ENCODE measurements at places on chromosomes 3 and 15. TPM values are rescaled to one million over a fixed set of nuclear protein-coding genes. Genes with fewer than 3 reads are reported as not detected.
A peak's percentile ranks its signal among the peaks of the same experiment; 100 is the strongest.

- no peak for DNase-seq
Observed at GRCh38 chr15:80464951-80465625, 60.9 kb downstream of the ARNT2 start.

GRCh38 chr3:100002599-100003350, 111.5 kb downstream of the FILIP1L start:
- no peak for DNase-seq

The CACNA1D gene
- total RNA-seq, result not detected

DNA sequence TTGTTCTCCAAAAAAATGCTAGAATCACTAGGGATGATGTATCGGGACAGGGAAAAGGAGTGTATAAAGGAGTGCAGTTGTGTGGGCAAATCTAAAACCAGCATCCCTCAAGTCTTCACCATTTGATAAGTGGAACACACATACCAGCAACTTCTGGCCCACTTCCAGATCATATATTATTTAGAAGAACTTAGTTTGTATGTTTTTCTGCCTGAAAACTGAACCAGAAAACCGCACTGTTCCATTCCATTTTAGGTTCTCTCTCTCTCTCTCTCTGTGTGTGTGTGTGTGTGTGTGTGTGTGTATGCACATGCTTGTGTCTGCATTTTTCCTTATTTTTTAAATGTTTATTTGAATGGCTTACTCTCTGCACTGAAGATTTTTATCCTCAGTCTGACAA, 93.5 kb downstream of the SERPINI1 start:
- DNase-seq, result peak; percentile 54

The FBXL22 gene
- total RNA-seq, result 2.5 TPM

The ZNF80 gene
- 0.42 TPM for total RNA-seq

DNA sequence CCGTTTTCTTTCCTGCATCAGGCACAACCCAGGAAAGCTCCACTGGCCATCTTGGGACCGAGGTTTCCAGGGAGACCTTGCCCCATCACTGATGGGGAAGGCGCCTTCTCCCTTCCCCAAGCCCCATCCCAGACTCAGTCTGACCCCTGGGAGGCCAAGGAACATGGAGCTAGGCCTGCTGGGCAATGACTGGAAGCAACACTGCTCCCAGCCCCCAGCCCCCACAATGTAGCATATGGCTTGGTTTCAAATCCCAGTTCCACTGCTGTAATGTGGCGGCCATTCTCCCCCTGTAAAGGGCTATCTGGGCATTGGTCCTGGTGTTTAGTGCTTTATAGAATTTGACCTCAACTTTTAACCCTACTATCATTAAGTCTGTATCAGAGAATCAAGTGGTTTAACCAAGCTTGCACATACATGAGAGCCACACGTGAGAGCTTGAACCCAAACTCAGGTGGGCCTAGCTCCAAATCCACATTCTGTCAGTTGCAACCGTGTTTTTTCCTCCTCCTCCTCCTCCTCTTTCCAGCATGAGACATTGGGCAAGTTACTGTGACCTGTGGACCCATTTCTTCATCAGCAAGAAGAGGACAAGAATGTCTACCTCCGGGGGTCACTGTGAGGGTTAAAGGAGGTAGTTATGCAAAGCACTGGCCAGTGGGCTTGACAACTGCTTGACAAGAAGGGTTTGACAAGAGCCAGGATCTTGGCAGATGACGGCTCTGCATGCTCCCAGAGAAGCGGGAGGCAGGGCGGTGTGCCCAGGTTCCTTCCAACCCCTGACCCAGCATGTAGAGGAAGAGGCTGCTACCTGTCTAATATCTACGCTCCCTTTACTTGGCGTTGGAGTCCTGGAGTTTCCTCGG, 37.4 kb downstream of the KLHL25 start:
- DNase-seq, result no peak

The SLC12A1 gene
- not detected for total RNA-seq

DNA sequence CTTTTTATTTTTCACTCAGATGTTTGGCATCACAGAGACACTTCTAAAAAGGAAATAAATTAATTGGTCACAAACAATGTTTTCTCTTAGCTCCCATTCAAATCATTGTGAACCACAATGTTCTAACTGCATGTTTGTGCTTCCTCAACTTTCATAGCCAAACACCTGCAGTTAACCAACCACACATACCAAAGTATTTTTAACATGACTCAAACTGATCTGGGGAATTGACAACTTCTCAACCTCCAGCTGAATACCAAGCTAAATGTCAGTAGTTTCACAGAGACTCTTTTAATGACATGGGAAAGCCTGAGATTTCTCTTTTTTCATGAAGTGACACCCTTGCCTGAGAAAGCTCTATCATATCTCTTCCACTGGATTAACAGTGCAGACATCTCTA, 217.9 kb upstream of the MME start:
- DNase-seq, result no peak

DNA sequence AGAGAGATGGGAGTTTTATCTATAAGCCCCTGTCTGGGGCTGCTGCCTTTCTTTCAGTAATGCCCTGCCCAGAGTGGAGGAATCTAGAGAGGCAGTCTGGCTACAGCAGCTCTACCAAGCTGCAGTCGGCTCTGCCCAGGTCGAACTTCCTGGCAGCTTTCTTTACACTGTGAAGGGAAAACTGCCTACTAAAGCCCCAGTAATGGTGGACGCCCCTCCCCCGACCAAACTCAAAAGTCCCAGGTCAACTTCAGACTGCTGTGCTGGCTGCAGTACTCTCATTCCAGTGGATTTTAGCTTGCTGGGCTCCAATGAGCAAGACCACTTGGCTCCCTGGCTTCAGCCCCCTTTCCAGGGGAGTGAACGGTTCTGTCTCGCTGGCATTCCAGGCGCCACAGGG, 65.9 kb upstream of the RARB start:
- no peak for DNase-seq

- no peak for DNase-seq
Observed at GRCh38 chr3:176378789-176379188, 818.5 kb downstream of the TBL1XR1 start.

GRCh38 chr3:195140816-195141793, 129.9 kb downstream of the XXYLT1 start:
- no peak for DNase-seq

DNA sequence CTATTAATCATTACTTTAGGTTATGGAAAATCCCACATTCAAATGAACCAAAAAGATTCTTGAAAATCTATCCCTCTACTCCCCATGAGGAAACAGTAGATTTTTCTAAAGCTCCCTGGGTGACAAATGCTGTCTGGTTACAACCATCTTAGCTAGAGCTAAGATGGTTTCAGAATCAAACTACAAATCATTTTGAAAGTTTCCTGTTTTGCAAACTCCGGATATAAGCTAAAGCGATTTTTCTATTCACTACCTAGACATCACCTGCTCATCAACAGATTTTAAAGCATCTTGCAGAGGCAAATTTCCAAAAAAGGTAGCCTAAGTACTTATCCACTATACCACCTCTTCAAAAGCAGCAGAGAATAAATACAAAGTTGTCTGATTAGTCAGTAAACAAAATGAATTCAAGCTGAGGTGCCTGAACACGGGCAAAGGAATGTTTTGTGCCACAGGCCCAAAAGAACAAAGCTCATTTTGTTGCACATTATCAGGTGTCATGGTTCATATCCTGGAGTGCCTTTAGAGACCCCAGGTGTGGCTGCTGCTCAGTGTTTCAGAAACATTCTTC, 204.9 kb downstream of the TNIK start:
- DNase-seq, result peak; percentile 14

DNA sequence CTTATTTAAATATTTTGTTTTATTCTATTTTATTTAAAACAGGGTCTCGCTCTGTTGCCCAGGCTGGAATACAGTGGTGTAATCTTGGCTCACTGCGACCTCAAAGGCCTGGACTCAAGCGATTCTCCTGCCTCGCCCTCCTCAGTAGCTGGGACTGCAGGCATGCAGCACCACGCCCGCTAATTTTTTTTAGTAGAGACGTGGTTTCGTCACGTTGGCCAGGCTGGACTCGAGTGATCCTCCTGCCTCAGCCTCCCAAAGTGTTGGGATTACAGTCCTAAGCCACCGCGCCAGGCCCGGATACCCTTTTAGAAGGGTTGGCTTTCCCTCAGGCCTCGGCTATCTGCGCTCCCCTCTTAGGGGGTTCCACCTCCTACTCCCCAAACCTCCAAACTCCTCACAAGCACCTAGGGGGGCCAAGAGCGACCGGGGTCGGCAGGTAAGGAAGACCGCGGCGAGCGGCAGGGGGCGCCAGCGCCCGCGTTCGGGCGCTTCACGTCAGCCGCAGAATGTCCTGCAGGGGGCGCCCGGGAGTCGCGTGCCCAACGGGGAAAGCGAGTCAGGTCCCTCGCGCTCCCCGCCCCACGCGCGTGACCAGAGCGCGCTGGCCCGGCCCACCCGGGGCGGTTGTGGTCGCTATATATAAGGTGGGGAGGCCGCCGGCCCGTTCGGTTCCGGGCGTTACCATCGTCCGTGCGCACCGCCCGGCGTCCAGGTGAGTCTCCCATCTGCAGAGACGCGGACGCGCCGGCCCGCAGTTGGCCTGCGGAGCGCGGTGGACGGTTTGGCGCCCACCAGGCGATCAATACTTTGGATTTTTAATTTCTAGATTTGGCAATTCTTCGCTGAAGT, 51.8 kb upstream of the GATM start:
- DNase-seq, result peak; percentile 89

DNA sequence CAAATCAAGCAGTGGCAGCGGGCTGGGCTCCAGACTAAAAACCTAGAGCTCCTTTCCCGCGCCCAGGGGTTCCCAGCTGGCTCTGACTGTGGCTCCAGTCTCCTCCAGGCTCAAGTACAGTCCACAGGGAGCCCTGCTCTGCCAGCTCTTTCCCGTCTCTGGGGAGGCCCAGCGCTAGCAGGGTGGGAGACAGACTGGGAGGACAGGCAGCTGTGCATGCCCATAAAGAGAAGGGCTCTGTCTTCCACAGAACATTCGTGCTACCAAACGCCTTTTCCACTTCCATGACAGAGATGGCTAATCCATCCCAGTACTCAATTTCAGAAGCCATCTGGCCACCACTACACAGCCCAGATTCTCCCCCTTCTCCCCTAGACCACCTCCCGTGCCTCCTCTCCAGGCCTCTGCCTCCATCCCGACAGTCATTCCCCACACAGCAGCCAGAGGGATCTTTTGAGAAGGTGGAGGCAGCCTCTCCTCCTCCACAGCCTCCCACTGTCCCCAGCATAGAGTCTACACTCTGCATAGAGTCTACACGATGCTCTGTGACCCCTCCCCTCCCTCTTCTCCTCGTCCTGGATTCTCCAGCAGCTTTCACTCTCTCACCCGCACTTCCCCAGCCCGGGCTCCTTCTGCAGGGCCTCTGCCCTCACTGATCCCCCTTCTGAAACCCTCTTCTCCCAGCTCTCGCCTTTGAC, 6.8 kb upstream of the DUSP7 start:
- DNase-seq, result no peak

GRCh38 chr3:41199866-41200668, 762 bp downstream of the CTNNB1 start:
- peak; percentile 60 for DNase-seq

GRCh38 chr3:174858353-174858752, 781 bp upstream of the NAALADL2 start:
- DNase-seq, result no peak

DNA sequence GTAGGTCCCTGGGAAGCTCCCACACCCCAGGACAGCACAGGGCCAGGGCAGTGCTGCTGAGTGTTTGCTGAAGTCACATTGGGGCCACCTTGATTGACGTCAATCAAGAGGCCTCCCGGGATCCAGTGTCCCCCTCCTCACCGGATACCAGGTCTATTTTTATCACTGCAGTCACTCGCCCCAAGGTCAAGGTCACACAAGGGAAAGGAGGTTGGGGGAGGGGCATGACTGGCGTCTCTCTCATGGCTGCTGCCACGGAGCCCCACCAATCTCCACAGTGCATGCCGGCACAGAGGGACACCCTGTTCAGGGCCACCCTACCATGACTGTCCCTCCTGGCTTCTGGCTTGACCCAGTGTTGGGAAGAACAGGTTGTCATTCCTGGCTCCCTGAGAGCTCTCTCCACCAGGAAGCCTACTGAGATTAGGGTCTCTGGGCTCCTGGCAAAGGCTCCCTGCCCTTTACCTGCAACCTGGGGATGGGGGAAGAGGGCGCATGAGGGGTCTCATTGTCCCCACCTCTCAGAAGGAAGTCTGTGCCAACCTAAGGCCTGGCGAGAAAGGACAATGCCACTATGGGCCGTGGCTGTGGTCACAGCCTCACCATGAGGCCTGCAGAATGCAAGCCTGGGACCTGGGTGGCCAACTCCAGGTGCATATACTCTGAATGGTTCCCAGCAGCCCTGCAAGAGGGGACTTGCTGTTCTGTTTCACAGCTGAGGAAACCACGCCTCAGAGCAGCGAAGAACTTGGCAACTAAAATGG, 1.5 kb downstream of the MYL3 start:
- no peak for DNase-seq

- DNase-seq, result no peak
Observed at GRCh38 chr3:134809427-134810051, 14.5 kb downstream of the EPHB1 start.

The GASK1A gene
- total RNA-seq, result 0.15 TPM

The MORC1 gene
- total RNA-seq, result not detected

The LDHAL6B gene
- not detected for total RNA-seq

DNA sequence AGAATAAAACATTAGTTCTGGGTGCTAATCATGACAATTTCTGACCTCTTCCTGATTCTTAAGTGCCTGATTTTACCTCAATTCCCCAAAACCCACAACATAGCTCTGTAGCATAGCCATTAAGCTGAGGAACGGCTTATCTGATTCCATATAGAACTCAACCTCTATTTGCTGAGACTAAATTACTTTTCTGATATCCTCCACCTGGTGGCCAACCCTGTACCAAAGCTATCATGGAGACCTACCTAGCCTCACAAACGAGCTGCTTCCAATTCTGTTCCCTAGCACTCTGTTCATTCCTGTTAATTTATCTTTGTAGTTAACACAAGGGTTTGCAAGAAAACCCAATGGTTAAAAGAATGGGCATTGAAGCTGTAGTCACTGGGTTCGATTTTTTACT, 245.2 kb downstream of the PLOD2 start:
- DNase-seq, result no peak

All from B cell (primary cell).